Stimulated activated CD8-positive, alpha-beta memory T cell treated with anti-CD3 and anti-CD28 coated beads, Interleukin-7, amount 100 ng/mL, for 1 hour (primary cell): ENCODE measurements at places on chromosomes 16 and 17.

DNA sequence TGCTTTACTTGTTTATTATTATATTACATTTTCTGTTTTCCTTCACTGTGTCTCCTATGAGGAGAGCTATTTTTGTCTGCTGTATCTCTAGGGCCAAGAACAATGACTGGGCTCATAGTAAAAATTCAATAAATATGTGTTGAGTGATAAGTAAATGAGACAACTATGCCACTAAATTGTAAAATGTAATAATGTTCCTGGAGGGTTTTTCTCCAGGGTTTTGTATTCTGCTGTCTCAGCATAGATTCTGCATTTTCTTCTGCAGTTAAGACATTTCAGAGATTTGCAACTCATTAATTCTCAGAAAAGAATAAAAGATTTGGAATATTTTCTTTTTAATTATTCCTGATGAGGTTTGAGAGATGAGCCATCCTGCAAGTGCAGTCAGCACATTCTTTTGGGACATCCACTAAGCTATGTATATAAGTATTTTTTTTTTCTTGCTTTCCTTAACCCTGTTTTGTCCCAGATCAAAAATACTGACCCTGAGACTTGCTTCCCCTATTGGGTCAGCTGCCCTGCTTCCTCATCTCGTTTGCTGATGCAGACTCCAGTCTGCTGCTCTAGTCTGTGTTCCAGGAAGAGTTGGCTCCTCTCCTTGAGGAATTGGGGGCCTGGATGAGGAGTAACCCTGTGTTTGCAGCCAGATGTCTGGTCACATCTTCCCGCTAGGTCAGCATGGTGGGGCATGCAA is 122.9 kb downstream of the ABCA8 start:
- DNase-seq = no peak

GRCh38 chr16:54140057-54140787 is 146.4 kb downstream of the IRX3 start:
- no peak for DNase-seq

GRCh38 chr17:82021107-82021899 is 1.4 kb downstream of the CENPX start:
- no peak for DNase-seq

DNA sequence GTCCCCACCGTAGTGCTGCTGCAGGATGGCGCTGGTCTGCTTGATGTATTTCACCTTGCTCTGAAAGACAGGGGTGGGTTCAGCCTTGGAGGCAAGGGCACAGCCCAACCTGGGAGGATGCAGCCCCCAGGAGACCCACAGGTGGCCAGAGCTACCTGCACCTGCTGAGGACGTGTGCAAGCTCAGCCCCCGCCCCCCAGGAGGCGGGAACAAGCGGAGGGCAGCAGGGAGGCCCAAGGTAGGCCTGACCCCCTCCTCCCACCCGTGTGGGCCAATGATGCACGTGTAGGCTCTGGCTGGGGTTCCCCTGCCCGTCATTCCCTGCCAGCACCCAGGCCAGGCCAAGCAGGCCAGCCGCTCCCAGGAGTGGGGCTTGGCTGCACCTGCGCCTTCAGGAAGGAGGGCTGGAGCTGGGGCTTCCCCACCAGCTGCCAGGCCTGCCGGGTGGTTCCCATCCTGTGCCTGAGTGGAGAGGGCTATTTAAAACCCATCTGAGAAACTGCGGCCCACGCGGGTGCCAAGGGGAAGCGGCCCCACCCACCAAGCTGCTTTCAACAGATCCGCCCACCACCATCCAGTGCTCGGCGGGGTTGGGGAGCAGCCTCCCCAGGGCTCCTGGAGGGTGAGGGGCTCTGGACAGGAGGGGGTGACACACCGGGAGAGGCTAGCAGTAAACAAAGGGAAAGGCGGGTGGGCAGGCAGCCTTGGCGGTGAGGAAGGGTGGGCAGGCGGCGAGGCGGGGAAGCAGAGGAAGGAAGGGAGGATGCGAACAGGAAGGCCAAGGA is 3.8 kb downstream of the NTHL1 start:
- no peak for DNase-seq

DNA sequence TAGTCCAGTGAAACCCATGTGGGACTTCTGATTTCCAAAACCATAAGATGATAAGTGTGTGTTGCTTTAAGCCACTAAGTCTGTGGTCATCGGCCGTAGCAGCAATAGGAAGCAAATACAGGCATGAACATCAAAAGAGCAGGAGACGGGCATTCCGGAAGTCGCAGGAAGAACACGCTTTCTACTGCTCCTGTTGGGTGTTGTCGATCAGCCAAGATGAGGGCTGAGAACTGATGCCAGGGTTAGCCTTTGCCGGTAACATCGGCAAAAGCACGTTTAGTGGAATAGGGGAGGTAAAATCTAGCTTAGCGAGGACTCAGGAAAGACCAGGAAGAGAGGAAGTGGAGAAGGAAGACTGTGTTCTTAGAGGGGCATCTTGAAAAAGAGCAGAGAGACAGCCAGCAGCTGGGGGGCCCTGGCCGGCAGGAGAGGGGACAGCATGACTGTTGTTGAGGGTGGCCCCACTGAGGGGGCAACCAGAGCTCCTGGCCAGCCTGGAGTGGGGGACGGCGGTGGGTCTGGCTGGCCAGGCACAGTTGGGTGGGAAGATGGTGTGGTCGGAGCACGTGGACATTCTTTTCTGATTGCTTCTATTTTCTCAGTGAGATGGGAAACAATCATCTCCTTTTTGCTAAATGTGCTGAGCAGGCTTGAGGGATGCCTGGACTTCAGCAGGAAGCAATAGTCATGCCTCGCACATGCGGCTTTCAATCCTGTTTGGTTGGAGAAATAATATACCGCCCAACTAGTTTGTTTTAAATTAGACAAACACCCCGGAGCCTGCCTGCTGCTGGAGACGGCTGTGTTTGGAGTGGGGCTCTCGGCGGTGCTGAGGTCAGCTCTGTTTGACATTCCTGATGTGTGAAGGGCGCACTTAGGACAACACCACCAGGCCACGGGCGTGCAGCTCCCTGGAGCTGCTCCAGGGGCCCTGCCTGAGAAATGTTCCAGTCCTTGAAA is 109.9 kb downstream of the METRNL start:
- DNase-seq = no peak

DNA sequence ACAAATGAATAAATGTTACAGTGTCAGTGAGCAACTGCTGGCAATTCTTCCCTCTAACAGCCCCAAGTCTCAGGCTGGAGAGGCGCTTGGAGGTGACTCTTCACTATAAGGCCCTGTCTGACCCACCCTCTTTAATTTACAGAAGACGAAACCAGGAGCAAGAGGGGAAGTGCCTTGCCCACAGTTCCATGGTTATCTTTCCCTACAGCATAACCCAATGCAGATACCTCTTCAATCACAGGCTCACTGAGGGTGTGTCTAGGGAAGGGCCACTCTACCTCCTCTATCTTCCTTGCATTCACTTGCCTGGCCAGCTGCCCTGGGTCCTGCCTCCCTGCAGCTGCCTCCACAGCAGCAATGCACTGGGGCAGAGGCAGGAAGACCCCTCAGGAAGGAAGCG is 9.6 kb upstream of the N4BP1 start:
- no peak for DNase-seq

DNA sequence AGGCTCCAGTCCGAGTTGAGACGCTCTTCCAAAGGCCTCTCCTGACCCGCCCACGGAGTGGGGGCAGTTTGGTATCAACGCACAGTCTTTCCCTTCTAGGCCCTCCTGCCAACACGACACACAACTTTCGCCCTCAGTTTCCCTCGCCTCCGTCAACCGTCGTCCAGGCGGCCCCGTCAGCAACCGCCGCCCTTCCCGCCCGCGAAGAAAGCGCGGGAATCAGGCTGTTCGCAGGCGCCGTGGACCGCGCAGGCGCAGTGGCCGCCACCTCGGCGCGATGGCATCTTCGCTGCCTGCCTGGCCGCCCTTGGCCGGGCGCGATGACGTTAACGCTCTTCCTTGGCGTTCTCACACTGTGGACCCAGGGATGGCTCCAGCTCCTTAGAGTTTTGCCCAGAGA is at the start of gene SPATA22:
Gene SPATA22, minus strand, starts transcription at position 221 of the 400 bp plus-strand sequence. CDS start 2,494 bp downstream, outside the sequence.
- DNase-seq = no peak

- no peak for DNase-seq
These were observed 34.3 kb upstream of the ATP2C2 start for GRCh38 chr16:84334058-84334457.

GRCh38 chr17:76272541-76273444 is 7.6 kb downstream of the UBALD2 start:
- DNase-seq = no peak

GRCh38 chr16:87966685-87967185 is 15.5 kb downstream of the BANP start:
- DNase-seq = no peak

DNA sequence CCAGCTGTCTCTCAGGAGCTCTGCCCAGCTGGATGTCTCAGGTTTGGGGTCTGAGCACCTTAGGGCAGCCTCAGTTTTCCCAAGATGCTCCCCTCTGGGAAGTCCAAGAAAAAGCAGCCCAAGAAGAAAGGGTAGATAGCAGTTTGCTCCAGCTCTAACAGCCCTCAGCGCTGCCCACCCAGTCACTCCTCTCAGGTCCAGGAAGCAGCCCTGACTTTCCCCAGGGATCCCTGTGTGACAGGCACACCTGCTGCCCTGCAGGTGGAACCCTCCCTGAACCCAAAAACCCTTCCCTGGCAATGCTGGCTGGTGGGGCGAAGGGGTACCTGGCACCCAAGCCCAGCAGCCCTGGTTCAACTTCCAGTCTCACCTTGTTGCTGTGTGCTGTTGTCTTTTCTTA is 48.1 kb downstream of the BEAN1 start:
- no peak for DNase-seq

DNA sequence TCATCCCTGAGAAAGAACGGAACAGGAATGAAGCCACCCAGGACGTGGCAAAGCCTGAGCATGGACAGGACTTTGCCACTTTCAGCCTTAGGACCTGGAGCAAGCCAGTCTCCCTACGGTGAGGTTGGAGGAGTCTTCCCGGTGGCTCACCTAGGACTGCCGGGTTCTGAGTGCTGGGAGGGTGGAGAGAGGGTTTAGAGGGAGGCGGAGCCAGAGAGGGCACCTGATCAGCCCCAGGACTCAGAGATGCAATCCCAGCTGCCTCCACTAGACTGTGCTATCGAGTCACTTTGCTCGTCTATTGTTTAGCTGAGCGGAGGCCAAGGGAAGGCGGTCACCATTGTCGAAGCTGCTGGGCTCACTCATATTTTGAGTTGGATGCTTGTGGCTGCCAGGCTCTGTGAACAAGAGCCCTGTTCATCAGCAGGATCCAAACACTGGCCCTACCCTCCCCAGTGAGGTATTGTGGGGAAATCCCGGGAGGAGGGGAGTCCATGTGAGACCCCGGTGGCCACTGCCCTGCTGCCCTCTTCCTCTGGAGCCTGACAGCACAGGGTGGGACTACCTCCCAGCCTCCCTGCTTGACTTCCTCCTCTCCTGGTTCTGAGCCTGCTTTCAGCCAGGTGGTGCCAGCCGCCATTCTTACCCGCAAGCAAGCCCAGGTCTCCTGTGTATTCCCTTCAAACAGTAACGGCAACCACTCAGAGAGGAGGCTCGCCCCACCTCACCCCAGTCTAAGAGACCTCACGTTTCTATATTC is 7.0 kb downstream of the KRT14 start:
- DNase-seq = no peak

DNA sequence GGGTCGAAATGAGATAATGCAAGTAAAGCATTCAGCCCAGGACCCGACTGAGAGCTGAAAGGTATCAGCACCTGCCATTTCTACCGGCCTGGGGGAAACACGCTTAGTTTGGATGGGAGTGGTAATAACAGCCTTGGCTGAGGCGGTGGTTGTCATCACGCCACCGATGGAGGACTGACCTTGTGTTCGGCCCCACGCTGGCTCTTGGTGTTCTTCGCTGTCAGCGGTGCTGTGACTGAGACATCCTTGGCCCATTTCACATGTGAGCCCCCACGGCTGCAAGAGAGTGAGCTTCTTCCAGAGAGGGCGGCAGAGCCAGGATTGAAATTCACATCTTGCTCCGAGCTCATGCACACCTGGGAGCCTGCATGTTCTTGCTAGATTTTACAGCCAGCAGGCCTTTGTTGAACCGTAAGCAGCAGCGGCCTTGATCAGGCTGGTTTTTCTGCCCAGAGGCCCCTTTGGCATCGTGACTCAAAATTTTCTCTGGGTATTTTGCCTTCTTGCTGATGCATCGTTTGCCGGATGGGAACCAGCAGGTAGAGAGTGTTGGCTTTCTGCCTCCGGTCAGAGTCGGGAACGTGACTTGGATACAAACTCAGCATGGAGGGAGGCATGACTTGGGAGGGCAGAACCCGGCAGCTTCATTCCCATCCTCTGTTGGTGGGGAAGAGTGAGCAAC is 341.5 kb downstream of the SNX29 start:
- DNase-seq = no peak

GRCh38 chr16:79758615-79759346 is 158.2 kb upstream of the MAF start:
- no peak for DNase-seq

DNA sequence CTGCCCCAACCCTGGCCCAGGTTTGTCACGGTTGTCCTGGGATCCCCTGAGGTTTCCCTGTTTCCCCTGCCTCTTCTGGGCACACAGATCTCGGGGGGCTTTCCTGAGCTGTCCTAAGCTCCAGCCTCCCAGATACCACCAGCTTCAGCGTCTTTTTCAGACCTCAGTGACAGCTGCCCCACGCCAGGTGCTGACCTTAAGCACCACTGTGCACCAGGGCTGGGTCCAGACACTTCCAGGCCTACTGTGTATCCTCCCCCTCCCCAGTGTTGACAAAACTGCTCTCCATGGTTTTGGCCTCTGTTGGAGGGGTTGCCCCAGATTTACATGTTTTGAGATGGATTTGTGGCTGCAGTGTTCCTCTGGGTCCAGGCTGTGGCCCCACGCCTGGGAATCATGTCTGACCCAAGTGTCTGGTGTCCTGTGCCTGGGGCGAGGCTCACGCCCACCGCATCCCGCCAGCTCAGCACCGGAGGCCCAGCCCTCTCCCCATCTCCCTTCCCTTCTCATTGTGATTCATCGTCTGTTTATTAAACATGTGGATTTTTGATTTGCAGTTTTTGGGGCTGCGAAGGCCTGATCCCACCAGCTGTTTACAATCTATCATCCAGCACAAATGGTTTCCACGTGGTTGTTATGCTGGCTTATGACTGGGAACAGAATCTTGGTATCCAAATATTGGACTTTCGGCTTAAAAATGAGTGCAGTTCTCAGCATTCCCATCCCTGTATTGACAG is 82.1 kb downstream of the METRNL start:
- DNase-seq = no peak

DNA sequence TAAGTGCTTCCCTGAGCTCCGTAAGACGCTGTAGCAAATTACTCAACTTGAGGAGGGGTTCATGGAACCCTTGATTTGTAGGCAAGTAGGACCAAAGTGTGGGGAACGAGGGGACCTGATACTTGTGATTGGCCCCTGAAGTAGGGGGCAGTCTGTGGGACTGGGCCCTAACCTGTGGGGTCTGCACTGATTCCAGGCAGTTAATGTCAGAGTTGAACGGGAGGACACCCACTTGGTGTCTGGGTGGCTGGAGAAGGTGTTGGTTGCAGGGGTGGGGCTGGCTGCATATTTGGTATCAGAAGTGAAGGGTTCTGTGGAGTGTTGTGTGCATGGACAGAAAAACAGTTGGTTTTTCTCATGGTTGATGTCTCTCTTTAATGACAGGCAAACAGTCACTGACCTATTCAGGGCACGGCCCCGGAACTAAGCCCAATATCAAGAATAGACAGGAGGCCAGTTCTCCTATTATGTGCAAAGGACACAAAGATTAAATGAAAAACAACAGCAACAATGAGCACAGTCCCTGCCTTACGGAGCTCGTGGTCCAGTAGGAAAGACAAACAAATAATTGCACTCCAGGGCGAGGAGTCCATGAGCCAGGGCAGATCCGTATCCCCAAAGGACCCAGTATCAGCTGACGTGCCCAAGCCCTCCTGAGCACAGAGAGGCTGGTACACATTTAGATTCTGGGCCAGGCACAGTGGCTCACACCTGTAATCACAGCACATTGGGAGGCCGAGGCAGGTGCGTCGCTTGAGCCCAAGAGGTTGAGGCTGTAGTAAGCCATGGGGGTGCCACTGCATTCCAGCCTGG is 19.2 kb downstream of the MXRA7 start:
- no peak for DNase-seq

GRCh38 chr17:55264645-55265298 is at the start of gene HLF:
Gene HLF (plus strand): TSS chr17:55264960. CDS start chr17:55265485, 525 bp downstream.
- peak; percentile 41 for DNase-seq
